NCI-H460 (cell line): ENCODE measurements at places on chromosomes 1 and 21. TPM values are rescaled to one million over a fixed set of nuclear protein-coding genes. Genes with fewer than 3 reads are reported as not detected.

Gene CA6
- not detected in 2 replicates for total RNA-seq

Gene KRTAP12-2
- total RNA-seq, result not detected in 2 replicates

Gene SIPA1L2
- total RNA-seq, result 8.9 TPM in 2 replicates

Gene ARHGAP30
- total RNA-seq, result 0.45 TPM in 1 of 2 replicates, not detected in the other

Gene DCST1
- not detected in 2 replicates for total RNA-seq

Gene BCAN
- 0.07 TPM in 1 of 2 replicates, not detected in the other for total RNA-seq

Gene TRIM67
- total RNA-seq, result 0.07 and 0.12 TPM in 2 replicates
